Smooth muscle cell of the coronary artery (primary cell): ENCODE measurements at places on chromosomes 2 and 18. TPM values are rescaled to one million over a fixed set of nuclear protein-coding genes. Genes with fewer than 3 reads are reported as not detected.

CROCC2 gene
- total RNA-seq: 0.12 TPM in 1 of 2 replicates, not detected in the other

PRKRA gene
- total RNA-seq: 33.7 and 63.2 TPM in 2 replicates

KCNE4 gene
- total RNA-seq: 0.38 and 15.8 TPM in 2 replicates

MAP3K19 gene
- not detected in 2 replicates for total RNA-seq

CCBE1 gene
- total RNA-seq: 7.7 and 31.9 TPM in 2 replicates

CCDC88A gene
- total RNA-seq: 21.9 and 30.4 TPM in 2 replicates

CLEC4F gene
- total RNA-seq: not detected in 2 replicates

PRKAG3 gene
- total RNA-seq: 4.1 TPM in 1 of 2 replicates, not detected in the other

RNF144A gene
- 1.7 and 5.1 TPM in 2 replicates for total RNA-seq

TUBB8B gene
- not detected in 2 replicates for total RNA-seq

VWC2L gene
- total RNA-seq: not detected in 2 replicates

SPHKAP gene
- not detected in 2 replicates for total RNA-seq

AQP12A gene
- total RNA-seq: not detected in 2 replicates

TWIST2 gene
- total RNA-seq: 15.7 and 171 TPM in 2 replicates

CASP10 gene
- 4.8 and 6.2 TPM in 2 replicates for total RNA-seq

PROKR1 gene
- total RNA-seq: not detected in 2 replicates

GCG gene
- total RNA-seq: not detected in 2 replicates

TEX44 gene
- not detected in 2 replicates for total RNA-seq

FOXI3 gene
- total RNA-seq: not detected in 2 replicates

ABCG5 gene
- not detected in 2 replicates for total RNA-seq

VIT gene
- 0.15 and 7.1 TPM in 2 replicates for total RNA-seq

TRAK2 gene
- 51.0 and 66.5 TPM in 2 replicates for total RNA-seq

OSGEPL1 gene
- total RNA-seq: 5.4 and 6.5 TPM in 2 replicates

CSRNP3 gene
- total RNA-seq: 2.1 and 2.7 TPM in 2 replicates

CD8B gene
- total RNA-seq: not detected in 2 replicates

SULT1C2 gene
- total RNA-seq: 1.1 TPM in 1 of 2 replicates, not detected in the other

POTEI gene
- not detected in 2 replicates for total RNA-seq

ALLC gene
- not detected in 2 replicates for total RNA-seq

LYG1 gene
- not detected in 2 replicates for total RNA-seq

TPO gene
- total RNA-seq: not detected in 2 replicates

POU3F3 gene
- 2.3 TPM in 1 of 2 replicates, not detected in the other for total RNA-seq

CD207 gene
- total RNA-seq: not detected in 2 replicates

ICOS gene
- total RNA-seq: not detected in 2 replicates

CD28 gene
- under 0.01 TPM in 1 of 2 replicates, not detected in the other for total RNA-seq

AUP1 gene
- total RNA-seq: 78.0 and 99.1 TPM in 2 replicates

TANC1 gene
- total RNA-seq: 23.3 and 61.2 TPM in 2 replicates

SCG2 gene
- total RNA-seq: 1.3 and 36.4 TPM in 2 replicates

NFATC1 gene
- total RNA-seq: 1.3 and 6.8 TPM in 2 replicates

MYO5B gene
- total RNA-seq: 0.53 TPM in 1 of 2 replicates, not detected in the other

SF3B1 gene
- total RNA-seq: 168 and 186 TPM in 2 replicates

ARHGEF33 gene
- 0.15 and 0.59 TPM in 2 replicates for total RNA-seq

LIPG gene
- total RNA-seq: 1.4 and 33.1 TPM in 2 replicates

GEN1 gene
- 2.8 and 5.6 TPM in 2 replicates for total RNA-seq

TNFAIP6 gene
- total RNA-seq: 13.8 and 89.5 TPM in 2 replicates

CCDC74B gene
- total RNA-seq: 3.4 and 9.6 TPM in 2 replicates
